ENCODE measurements at places on chromosomes 11 and 22.

GRCh38 chr11:12287009-12287373 is 90.4 kb upstream of the PARVA start:
- DNase-seq, result peak; percentile 90

DNA sequence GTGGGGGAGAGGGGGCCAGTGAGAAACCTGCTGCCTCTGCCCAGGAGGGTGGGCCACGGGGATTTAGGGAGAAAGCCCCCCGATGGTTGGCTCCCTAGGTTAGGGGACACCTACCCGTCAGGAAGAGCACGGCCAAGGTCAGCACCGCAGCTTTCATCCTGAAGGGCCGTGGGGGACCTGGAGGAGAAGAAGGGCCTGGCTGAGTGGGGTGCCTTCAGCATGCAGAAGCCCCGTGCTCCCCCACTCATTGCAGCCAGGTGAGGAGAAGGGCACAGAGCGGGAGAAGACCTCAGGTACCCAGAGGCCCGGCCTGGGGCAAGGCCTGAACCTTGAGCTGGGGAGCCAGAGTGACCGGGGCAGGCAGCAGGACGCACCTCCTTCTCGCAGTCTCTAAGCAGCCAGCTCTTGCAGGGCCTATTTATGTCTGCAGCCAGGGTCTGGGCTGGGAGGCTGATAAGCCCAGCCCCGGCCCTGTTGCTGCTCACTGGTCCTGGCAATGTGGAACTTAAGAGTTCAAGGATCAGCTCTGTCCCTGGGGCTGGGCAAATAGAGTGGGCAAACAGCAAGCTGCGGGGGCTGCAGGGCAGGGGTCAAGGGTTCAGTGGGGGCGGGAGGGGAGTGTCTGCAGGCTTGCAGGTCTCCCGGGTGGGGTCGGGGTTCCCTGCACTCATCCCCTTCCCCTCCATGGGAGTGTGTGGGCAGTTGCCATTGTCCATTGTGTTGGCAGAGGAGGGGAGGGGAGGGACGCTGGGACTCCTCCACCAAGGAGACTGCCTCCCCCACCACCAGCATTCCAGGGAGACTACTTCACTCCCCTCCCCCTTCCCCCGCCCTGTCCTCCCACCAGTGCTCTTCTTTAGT is at the start of gene APOA1:
TSS of gene APOA1 (minus strand) at position 392 of the 861 bp plus-strand sequence. CDS start at position 157, 235 bp downstream.
- peak; percentile 73 for DNase-seq

GRCh38 chr22:41757502-41757901 is 43.0 kb upstream of the CCDC134 start:
- DNase-seq, result no peak

GRCh38 chr11:102831489-102832440 is 11.6 kb downstream of the MMP3 start:
- DNase-seq, result peak; percentile 57

GRCh38 chr11:12274558-12275197 is 102.7 kb upstream of the PARVA start:
- DNase-seq, result peak; percentile 43

DNA sequence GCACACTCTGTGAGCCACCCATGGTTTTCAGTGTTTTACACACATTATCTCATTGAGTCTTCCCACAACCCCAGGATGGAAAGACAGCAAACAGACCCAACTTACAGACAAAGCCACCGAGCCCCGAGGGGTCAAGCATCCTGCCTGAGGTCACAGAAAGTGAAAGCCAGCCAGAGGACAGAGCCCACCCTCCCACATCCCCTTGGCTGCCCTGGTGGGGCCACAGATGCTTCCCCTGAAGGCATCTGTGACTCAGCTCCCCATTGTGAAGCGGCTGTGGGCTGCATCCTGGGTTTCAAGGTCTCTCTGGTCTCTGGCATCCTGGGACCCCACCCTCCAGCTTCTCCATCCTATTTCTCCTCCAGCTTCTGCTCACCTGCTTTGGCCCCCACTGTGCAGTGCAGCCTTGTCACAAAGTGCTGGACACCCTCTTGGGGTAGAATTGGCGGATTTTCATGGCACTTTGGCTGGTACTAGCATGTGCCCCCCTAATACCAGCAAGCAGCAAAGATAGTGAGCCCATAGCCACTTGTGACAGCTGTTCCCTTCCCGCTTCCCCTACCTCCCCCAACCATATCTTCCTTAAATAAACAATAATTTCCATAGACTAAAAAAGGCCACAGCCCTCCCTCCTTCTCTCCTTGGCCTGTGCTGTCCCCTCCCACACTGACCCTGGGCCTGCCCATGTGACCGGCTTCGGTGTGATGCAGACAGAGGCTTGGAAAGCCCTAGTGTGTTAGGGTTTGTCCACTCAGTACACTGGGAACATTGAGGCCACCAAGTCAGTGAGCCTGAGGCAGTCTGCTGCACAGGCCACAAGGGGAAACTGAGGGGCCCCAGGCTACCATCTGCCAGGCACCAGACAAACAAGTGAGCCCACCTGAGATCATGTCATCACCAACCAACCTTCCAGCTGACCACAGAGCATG is 53.9 kb upstream of the SHISAL1 start:
- peak; percentile 71 for DNase-seq

DNA sequence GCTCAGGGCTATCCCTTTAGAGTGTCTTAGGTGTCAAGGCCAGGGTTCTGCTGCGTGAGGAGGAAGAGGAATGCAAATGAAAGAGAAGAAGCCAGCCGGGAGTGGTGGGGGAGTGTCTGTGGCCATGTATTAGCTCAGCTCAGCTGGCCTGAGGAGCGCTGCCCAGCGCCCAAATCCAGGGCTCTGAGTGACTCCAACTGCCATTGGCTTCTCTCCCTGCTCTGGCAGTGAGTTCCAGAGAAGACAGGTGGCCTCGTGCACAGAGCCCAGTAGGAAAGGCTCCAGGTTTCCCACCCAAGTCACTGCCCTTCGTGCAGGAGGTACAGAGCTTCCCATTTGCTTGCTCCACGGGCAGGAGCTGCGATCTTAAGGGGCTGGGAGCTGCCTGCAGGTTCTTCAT is 302.0 kb downstream of the KIRREL3 start:
- no peak for DNase-seq

GRCh38 chr11:17714356-17714854 is 5.0 kb upstream of the MYOD1 start:
- DNase-seq, result peak; percentile 27

- DNase-seq, result peak; percentile 98
These were observed 63.7 kb downstream of the CYTH4 start for GRCh38 chr22:37345863-37346504.

GRCh38 chr11:8262552-8263108 is 1.0 kb downstream of the LMO1 start:
- DNase-seq, result peak; percentile 98

DNA sequence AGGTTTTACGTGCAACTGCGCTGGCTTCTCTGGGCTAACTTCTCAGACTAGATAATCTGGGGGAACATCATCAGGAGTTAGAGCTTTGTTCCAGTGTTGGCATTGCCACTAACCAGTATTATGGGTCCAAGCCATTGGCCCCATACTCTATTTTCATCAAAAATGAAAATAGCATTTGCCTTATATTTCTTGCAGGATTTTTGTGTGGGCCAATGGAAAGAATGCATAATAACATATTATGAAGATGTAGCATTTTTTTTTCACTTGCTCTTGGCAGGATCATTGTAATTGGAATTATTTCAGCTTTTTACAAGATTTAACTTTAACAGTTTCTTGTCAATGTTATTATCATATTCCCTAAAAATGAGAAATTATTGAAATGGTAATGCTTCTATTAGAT is 16.1 kb downstream of the ARHGAP42 start:
- DNase-seq, result no peak

GRCh38 chr11:66719111-66719872 is 9.7 kb downstream of the SPTBN2 start:
- no peak for DNase-seq

GRCh38 chr11:130776061-130776419 is 140.2 kb downstream of the SNX19 start:
- no peak for DNase-seq

DNA sequence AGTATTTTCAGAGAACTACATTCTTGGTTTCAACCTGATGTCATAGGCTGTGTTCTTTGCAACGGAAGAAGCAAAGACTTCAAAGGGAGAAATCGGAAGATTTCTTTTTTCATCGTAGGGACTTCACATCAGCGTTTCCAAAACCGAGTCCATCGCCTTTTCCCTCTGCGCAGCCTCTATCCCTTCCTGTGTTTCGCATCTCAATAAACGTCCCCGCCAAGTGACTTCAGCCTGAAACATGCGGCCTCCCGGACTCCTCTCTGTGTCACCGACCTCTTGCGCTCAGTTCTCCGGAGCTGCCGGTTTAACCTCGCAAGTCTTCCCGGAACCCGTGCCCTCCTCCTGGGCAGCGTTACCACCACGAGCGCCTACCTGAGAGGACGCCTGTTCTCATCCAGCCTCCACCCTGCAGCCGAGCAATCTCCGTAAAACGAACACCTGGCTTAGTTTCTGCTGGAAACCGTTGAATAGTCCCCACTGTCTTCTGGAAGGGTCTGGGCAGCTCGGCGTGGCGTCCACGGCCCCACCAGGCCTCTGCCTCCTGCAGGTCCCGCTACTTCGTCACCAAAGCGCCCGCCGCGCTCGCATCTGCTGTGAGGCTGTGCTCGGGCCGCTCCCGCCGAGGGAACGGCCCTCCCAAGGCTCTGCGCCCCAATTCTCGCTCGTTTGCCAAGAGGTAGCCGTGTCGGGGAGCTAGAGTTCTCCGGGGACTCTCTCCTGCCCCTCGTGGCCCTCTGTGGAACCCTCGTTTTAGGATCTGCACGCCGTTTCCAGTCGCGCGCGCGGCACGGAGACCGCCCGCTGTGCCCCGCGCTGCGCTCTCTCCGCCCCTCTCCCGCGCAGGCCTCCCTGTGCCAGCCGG is at the start of gene GLB1L3:
TSS of gene GLB1L3 (plus strand) at position 846 of the 862 bp plus-strand sequence. CDS start 362 bp downstream, outside the sequence.
- DNase-seq, result peak; percentile 85

GRCh38 chr11:94472916-94473799 is 20.5 kb downstream of the MRE11 start:
- no peak for DNase-seq

- peak; percentile 45 for DNase-seq
These were observed 124.7 kb downstream of the MED15 start for GRCh38 chr22:20632082-20632481.

DNA sequence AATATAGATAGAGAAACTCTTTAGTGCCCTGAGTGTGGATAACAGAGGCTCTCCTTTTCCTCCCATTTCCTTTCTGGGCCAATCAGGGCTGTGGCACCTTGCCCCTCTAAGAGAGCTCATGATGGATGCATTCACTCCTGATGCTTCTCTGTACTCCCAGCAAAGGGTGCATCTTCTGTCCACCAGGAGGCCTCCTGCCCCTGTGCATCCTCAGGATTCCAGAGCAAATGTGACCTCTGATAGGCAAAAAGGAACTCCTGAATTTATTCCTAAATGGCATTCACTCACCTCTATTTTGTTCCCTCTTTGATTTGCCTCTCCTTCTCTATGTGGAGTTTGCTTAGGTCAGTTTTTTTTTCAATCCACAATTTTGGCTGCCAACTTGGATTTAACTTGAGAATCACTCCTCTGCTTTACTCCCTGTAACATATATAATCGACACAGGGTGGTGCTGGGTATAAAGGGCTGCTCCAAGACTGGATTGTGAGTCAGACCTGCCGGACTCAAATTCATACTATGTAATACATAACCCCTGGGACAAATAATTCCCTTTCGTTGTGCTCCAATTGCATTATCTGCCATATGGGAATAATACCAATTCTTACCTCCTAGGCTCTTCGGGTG is 1.1 kb upstream of the MRGPRX4 start:
- DNase-seq, result peak; percentile 77

- no peak for DNase-seq
These were observed 101.7 kb upstream of the CSNK2A3 start for GRCh38 chr11:11454671-11455223.

DNA sequence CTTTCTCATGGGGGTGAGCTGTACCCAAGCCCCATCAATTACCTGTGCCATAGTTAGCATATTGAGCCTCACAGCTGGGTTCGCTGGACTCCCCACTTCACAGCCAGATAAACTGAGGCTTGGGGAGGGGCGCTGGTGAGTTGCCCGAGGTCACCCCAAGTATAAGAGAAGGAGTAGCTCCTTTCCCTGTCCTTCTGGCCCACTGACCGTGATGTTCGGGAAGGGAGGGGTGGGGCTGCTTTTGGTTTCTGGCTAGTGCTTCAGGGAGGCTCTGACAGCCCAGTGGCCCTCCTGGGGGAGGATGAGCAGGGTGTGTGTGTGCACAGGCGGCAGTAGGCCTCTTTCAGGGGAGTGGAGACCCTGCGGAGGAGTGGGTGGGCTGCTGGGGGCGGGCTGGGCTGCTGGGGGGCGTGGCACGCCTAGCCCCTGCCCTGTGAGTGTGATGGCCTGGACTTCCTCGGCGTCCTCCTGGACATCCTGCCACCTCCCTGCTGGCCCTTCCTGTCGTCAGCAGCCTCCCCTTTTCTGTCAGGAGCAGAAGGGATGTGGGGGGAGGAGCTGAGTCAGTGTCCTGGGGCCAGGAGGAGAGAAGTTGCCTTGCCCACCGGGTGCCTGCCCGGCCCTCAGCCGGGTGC is 50.3 kb downstream of the TRIOBP start:
- no peak for DNase-seq

DNA sequence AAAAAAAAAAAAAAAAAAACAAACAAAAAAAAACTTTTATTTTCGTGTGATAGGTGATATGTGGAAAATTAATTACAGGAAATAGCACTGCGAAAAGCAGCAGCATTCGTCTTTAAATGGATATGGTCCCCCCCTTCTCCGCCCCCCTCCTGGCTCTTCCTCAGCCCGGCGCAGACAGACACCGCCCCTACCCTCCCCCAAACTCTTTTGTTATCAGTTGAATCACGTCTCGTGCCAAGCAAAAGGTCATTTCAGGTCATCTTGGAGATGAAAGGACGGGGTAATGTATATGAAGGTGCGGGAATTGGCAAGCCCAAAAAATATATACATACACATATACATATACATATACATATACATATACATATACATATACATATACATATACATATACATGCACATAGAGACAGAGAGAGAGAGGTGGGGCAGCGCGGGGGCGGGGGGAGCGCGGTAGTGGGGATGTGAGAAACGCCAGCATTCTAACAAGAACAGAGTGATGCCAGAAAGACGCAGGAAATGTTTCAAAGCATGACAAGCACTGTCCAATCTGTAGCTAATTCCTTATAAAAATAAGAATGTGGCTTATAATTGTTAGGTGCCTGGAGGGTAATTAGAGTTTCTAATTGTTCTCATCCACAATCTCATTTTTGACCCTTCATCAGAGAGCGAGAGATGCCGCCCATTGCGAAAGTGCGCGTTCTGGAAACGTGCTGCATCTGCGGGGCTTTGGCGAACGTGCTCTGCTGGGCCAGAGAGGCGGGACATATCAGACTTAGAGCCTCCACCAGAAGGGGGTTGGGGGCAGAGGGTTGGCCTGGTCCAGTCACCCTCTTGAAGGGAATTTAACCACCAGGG is 214.5 kb upstream of the UBASH3B start:
- no peak for DNase-seq

DNA sequence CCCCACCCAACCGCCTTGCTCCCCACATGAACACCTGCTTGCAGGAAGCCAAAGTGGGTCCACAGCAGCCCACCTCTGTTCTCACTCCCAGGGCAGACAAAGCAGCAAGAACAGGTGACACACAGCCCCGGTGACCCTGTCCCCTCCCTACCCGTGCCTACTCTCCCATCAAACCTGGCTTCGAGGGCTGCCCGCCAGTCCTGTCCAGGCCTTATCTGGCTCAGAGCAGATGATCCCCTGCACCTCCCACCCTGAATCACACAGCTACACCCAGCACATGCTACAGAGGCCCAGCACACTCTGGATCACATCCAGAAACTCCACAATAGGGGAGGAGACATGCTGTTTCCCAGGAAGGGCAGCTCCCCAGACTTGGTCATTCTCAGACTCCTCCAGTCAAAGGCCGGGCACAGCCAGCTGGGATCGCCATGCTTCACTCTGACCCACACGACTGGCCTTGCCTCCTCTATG is 6.2 kb upstream of the RGL4 start:
- DNase-seq, result no peak
